Activated CD4-positive, alpha-beta T cell treated with anti-CD3 and anti-CD28 coated beads, Interleukin-2, amount 50 U/mL, for 4 hours (primary cell): ENCODE measurements at places on chromosomes 6 and 20.
A peak's percentile ranks its signal among the peaks of the same experiment; 100 is the strongest.

DNA sequence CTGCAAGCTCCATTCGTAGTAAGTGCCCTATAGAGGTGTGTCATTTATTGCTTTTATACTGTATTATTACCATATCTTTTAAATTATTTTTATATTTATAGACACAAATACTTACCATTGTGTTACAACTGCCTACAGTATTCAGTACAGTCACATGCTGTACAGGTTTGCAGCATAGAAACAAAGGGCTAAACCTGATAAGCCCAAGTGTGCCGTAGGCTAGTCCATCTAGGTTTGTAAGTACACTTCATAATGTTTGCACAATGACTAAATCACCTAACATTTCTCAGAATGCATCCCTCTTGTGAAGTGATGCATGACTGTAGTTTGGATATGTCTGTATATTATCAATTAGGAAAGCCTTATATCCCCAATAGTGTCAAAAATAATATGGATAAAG lies 122.8 kb downstream of the CLVS2 start:
- no peak for DNase-seq

- no peak for DNase-seq
Observed at GRCh38 chr6:151679081-151679480, 128.4 kb upstream of the ESR1 start.

DNA sequence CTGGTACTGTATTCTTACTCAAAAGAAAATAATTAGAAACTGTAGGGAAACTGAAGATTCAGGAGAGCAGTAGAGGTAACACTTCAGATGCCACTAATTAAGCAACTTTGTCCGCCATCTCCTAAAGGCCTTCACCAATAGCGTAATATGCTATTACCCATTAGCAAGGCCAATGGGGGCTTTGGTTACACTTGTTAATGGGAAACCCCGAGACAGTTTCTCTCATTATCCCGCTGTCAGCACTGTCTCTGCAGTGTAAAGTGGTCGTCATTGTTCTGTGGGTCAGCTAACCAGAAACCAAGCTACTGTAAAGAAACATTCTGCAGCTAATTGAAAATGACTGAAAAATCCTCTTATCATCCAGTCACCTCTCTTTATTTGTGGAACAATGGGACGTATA lies 468.0 kb upstream of the POU3F2 start:
- no peak for DNase-seq

DNA sequence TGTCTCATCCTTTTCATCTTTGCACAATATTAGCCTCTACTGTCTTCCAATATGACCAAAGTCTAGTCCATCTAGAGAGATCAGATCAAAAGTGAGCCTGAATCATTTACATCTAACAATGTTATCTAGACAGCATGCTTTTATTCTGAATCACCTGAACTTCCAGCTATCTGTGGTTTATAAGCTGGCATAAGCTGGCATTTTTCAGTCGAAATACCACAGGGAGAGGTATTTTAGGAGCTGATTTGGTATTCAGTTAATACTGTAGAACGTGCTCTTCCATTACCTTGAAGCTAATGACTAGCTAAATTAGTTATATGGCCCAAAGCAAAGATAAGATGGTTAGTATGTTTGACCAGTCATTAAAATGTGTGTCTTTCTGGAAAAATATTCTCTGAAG lies 188.3 kb upstream of the AGPAT4 start:
- DNase-seq: no peak

- DNase-seq: no peak
Observed at GRCh38 chr6:135319819-135320218, 138.7 kb downstream of the MYB start.

- no peak for DNase-seq
Observed at GRCh38 chr6:146351018-146351417, 192.6 kb upstream of the RAB32 start.

GRCh38 chr6:122845916-122846612 lies 57.0 kb downstream of the SMPDL3A start:
- no peak for DNase-seq

GRCh38 chr6:1474205-1474604 lies 84.8 kb downstream of the FOXF2 start:
- DNase-seq: no peak

DNA sequence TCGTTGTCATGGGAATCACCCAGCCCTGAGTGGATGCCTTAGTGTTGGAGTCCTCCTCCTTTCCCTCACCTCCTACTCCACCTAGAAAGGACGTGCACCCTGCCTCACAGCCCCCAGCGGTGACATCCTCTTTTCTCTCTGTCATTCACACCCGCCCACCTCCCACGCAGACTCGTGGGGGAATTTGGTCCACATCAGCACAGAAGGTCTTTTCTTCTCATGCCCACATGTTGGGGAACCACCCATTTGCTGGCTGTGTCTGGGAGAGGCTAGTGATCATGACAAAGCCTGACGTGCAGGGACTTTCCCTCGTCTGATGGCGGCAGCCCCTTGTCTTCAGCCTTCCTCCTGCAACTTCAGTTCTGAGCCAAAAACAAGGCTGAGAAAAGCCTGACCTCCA lies 96.0 kb upstream of the CNKSR3 start:
- peak; percentile 91 for DNase-seq

DNA sequence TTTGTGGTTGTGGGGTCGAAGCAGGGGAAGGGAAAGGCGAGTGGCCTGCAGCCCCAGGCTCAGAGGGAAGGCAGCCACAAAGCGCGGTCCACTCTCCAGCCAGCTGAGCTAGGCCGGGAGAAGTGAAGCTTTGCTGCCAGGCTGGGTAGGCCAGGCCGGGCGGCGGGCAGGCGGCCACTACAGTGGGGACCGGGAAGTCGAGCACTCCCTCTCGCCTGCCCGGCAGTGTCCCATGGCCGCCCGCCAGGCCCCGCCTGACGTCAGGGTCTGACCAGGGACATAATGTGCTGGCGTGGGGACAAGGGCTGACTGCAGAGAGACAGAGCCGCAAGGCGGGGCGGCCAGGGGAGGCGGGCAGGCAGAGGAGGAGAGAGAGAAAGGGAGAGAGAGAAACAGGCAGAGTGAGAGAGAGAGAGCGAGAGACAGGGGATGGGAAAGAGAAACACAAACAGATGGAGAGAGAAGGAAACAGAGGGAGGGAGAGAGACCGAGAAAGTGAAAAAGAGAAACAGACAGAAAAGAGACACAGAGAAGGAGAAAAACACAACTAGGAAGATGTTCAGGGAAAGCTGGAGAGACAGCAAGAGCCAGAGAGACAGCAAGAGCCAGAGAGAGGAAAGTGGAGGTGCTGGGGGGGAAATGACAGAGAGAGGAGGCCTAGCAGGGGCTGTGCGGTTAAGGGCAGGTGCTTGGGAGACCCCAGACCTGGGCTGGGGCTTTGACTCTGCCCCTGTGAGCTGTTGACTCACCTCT lies 94.5 kb upstream of the PTPN1 start:
- DNase-seq: no peak

- DNase-seq: no peak
Observed at GRCh38 chr6:38133932-38134703, 314.6 kb downstream of the ZFAND3 start.

GRCh38 chr6:11820821-11821220 lies 42.2 kb upstream of the ADTRP start:
- DNase-seq: no peak

DNA sequence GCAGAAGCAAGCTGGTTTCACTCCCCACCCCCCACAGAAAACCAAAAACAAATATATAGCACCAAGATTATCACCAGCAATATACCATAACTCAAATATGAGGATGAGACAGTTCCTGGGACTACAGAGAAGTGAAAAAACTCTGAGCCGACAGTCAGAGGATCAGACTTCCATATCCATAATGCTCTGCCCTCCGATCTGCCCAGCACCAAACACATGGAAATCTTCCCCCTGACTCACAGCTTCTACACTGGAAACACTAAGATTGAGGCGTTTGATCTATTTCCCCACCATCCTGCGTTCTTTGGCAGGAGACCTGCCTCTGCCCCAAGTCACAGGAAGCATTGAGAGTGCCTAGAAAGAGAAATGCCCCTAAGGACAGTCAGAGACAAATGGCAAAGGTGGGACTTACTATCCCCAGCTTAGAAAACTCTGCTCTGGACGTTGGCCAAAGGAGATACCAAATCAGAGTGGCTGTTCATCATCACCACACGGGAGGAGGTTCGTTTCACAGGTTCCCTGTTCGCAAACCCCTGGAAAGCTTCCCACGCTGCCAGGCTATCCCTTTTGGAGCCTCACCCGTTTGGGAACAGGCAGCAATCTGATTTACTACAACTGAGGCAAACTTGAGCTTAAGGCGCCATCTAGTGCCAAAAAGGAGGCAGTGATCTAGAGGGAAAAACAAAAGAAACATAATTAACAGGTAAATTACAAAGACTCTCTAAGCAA lies 48.7 kb upstream of the SRSF6 start:
- DNase-seq: no peak

- no peak for DNase-seq
Observed at GRCh38 chr6:120779441-120779840, 554.8 kb downstream of the TBC1D32 start.

GRCh38 chr6:144353871-144354314 lies 68.8 kb downstream of the UTRN start:
- no peak for DNase-seq

DNA sequence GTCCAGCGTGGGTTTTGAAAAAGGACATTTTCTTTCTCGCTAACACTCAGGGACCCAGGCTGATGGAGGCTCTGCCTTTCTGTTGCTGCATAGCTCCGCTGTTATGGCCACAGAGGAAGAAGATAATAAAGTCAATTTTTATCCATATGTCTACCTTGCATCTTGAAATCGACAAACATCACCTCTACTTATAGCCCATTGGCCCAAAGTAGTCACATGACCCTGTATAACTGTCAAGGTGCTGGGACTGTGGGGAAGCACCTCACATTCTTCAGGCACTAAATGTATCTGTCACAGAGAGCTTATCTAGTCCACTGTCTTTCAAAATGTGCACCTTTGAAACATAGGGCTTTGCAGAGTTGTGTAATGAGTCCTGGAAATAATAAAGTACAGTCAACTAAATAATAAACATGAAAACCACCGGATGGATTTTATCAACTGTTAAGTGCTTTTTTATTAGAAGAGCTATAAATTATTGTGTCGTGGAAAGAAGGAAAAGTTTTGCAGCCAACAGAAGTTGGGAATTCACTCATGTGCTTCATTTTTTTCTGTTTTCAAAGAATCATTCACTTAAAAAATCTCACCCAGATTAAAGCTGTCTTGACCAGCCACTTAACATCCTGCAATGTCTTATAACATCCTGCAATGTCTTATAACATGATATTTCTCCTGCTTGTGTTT lies 47.7 kb upstream of the RCAN2 start:
- DNase-seq: no peak

- DNase-seq: no peak
Observed at GRCh38 chr20:45448270-45448669, 21.3 kb upstream of the WFDC2 start.

GRCh38 chr6:37585523-37585905 lies 85.8 kb upstream of the CCDC167 start:
- no peak for DNase-seq

GRCh38 chr6:1729133-1729749 lies 119.5 kb downstream of the FOXC1 start:
- no peak for DNase-seq

DNA sequence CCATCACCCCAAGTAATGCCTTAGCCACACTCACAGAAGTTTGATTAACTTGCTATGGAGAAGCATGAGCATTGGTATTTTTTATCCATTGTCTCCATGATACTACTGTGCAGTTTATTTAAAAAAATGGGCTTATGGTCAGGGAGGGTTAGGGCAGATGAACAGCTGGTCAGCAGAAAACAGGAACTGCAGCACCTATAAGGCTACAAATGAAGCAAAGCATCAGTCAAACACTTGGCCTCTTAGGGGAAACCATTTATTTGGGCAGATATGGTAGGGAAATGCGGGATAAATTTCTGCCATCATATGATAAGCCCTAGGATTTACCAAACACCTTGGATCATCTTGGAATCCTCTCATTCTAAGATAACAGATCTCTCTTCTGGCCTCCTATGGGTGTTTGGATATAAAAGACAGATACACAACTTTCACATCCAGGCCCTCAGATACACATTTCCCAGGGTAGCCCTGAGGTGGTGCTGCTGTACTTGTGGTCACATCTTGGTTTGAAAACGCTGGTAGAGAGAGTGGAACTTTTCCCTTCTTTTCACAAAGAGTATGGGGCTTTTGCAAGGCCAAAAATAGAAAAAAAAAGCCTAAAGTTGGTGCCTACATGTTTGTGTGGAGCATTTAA lies 42.8 kb upstream of the AHI1 start:
- DNase-seq: no peak

DNA sequence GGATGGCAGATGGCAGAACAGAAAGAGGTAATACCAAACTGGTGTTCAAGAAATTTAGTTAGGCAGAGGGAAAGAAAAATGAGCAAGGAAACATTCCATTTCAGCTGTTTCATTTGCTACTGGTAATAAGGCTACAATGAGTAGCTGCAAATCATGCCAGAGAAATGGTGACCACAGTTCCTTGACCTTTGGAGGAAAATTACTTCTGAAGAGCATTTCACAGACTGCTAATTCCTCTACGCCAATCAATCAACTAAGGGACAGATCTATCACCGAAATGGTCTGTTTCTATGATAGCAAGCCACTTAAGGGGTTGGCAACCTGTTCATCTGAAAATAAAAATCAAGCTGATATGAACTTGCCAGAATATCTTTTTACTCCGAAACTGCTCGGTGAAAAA lies 119.5 kb downstream of the PTPRK start:
- no peak for DNase-seq

- no peak for DNase-seq
Observed at GRCh38 chr6:28725890-28726348, 197.9 kb downstream of the TRIM27 start.
